Sigmoid colon (tissue), 7 donors: ENCODE measurements at places on chromosomes 5 and 9.

DNA sequence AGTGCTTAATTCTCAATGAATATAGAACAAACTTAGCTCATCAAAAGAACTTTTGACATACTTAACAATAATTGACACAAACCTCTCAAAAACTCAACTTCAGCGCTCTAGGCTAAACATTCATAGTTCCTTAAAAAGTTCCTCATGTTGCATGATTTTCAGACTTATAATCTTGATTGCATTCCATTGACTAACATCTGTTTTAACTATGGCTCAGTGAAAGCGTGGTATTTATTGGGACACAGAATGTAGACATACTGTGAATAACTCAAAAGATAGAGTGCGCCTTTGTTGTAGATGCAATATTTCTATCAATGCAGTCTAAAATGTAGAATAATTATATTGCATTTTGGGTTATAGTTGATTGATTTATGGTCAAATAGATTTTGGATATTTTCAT, 227.1 kb upstream of the HAPLN1 start:
- DNase-seq = no peak

GRCh38 chr9:105065098-105066088, 137.4 kb upstream of the ABCA1 start:
- DNase-seq = no peak

DNA sequence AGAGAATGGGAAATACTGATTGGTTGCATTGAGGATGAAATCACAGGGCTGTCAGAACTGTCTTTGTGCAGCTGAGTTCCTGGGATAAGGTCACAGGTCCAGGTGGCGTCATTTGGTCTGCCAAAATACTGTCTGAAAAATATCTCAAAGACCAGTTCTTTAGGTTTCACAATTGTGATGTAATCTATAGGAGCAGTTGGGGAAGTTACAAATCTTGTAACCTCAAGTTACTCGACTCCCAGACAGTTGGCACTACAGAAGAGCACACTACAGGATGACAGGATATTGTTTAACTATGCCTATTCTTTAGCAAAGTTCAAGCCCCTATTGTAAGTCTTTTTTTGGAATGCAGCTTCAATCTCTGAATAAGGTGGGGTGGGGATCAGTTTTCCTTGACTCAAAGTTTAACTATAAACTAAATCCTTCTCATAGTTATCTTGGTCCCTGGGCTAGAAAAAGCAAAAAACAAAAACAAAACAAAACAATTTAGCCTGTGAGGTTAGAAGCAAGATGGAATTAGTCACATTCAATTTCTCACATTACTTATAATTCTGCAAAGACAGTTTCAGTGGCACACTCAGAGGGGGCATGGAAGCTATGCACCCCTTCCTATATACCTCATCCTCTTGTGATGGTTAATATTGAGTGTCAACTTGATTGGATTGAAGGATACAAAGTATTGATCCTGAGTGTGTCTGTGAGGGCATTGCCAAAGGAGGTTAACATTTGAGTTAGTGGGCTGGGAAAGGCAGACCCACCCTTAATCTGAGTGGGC, 276.0 kb downstream of the AUH start:
- no peak for DNase-seq

DNA sequence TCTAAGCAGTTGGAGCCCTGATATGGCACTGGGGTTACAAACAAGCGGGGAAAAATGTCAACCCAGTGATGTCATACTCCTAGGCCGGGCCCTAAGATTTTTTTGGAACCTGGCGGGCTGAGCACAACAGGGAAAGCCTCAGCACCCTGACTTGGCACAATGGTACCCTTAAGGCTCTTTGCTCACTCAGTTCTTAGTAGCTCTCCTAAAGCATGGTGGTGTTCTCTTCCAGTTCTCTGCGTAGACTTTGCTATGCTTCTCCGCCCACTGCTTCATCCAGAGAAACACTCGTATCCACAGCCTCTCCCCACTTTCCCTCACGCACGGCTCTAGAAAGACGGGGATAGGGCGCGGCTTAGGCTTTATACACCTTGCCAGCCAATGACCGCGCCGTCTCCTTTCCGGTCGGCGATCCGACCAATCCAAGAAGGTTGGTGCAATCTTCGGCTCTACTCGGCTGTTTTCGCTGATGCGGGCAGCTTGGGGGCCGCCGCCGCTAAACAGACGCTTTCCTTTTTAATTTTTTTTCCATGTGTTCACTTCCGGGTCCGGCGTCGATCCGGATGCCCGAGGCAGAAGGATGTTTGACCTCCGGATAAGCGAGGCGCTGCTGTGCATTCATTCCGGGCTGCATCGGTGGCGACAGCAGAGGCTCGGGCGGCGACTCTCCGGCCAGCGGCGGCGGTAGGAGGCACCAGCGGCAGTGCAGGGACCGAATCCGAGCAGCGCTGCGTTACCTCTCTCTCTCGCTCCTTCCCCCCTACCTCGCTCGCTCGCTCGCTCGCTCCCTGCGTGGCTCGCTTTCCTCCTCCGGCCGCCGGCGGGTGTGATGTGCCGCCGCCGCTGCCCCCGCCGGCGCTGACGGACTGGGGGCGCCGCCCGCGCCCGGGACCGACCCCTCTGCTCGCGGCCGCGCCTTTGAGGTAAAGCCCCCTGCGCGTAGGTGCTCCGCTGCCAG, at the start of gene CSNK1G3:
CSNK1G3 (plus strand) TSS at position 530 of the 958 bp plus-strand sequence. CDS start 33,487 bp downstream, outside the sequence.
- peak; percentile 99 for DNase-seq

- DNase-seq = no peak
Observed at GRCh38 chr9:82923092-82923911, 139.6 kb downstream of the RASEF start.
